ENCODE measurements at places on chromosomes 16 and 17. TPM values are rescaled to one million over a fixed set of nuclear protein-coding genes. Genes with fewer than 3 reads are reported as not detected.

Gene ATP1B2
- total RNA-seq, result 0.27 TPM

Gene C16orf89
- total RNA-seq, result not detected

Gene FBXW10B
- 2.7 TPM for total RNA-seq

Gene TMEM238L
- total RNA-seq, result not detected

Gene TP53TG3C
- not detected for total RNA-seq

All from A549 treated with AZD2906 at 1 μM for 4 hours (cell line).